Caki2 (cell line): ENCODE measurements at places on chromosomes 3 and 15.

- DNase-seq, result peak; percentile 47
These were observed 10.2 kb downstream of the MRPS22 start for GRCh38 chr3:139353920-139354556.

- DNase-seq, result no peak
These were observed 619 bp downstream of the EIF2AK4 start for GRCh38 chr15:39934397-39935071.

DNA sequence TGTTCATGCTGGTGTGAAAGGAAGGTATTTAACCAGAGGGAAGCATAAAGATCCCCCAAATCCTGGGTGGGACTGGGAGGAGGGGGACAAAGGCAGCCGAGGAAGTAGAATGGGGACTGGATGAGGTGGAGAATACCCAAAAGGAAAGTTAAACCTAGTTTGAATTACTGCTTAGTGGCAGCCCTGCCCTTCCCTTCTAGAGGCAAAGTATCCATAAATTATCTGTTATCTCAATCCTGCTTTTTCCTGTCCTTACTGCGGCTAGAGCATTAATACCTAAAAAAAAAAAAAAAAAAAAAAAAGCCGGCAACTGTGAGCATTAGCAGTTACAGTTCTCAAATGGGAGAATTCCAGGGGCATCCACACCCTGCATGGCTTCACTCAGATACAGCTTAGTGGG lies 139.0 kb downstream of the RYR3 start:
- no peak for DNase-seq

DNA sequence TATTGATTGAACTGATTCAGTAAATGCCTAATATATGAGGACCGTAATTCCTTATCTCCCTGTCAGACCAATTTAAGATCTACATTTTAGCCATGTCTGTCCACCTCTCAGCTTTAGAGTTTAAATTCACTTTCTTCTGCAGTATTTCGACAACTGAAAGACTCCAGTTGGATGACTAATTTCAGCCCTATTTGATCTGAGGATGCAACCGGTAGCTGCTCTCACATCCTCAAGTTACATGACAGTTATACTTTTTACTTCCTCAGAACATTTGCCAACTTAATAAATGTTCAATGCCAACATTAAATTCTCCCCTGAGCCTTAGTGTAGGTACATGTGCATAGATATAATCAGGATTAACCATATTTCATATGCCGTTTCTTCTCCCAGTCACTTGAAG lies 2.5 kb upstream of the HHLA2 start:
- no peak for DNase-seq

DNA sequence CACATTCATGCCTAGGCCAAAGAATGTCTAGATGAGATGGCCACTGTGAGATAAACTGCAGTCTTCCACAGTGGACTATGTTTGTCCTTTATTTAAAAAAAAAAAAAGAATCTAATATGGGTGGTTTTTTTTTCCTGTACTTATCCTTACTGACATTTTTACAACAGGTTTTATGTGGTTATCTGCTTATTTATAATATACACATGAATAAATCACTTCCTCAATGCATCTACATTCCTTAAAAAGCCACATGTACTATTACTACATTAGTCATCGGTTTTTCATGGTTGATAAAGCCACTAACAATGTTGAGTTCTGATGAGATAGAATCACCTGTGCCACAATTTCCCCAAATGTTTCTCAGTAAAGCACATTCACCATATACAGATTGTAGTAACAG lies 341.3 kb upstream of the THBS1 start:
- peak; percentile 34 for DNase-seq

- no peak for DNase-seq
These were observed 76.6 kb upstream of the LINGO1 start for GRCh38 chr15:77709135-77709886.

DNA sequence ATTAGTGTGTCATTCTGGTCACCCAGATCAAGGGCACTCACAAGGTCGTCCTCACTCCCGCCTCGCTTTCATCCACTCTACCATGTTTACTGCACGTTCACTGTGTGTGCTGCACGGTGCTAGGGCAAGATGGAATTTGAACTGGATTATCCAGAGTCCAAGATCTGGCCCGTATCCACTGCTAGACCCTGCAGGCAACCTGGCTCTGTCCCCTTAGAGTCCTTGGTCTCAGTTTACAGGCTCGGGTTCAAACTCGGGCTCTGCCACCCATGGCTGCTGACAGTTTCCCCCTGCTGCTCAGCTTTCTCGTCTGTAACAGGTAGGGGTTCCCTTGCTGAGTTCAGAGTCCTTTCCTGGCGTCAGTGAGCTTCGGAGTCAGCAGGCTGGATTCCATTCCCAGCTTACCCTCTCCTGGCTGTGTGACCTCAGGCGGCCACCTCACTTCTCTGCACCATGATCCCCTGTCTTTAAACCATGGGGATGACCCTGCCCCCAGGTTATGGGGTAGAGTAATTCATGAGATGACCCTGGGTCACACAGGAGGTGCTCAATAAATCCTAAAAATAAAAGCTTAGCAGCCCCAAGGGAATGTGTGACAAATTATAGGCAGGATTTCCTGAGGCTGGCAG lies 79.6 kb upstream of the SLC6A6 start:
- no peak for DNase-seq

- DNase-seq, result no peak
These were observed 24.4 kb downstream of the PTPN23 start for GRCh38 chr3:47404955-47405790.

DNA sequence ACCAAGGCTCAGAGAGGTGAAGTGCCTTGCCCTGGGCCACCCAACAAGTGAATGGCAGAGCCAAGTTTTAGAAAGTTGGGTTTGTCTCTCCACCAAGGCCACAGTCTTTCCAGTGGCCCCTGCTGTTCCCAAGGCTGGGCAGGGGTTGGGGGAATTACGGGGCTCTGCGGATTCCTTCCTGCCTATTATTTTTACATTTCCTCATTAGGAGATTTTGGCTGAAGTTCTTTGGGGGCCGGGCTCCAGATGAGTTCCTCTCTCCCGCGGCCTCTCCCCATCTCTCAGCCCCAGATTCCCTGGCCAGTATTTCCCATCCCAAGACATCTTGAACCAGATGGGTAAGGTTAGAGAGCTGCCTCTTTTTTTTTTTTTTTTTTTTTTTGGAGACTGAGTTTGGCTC lies 44.0 kb upstream of the SMAD6 start:
- no peak for DNase-seq

GRCh38 chr15:77538793-77539497 lies 93.8 kb downstream of the LINGO1 start:
- no peak for DNase-seq

DNA sequence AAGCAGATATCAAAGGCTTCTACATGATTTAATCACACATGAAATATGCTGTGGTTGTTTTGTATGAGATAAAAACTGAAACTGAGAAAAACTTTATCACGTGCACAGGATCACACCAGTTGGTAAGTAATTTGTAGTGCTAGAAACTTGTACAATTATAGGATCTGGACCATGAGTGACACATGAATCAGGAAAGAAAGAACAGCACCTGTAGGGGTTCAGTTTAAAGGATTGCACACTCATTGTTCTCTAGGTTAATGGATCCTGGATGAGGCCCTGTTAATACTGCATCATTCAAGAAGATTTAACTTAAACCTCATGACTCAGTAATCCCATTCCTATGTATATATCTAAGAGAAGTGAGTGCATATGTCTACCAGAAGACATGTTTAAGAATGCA lies 87.9 kb downstream of the STT3B start:
- no peak for DNase-seq
